Sigmoid colon (tissue), 7 donors: ENCODE measurements at places on chromosomes 6 and 20. TPM values are rescaled to one million over a fixed set of nuclear protein-coding genes. Genes with fewer than 3 reads are reported as not detected.

Gene NDRG3
- 34.2 TPM for total RNA-seq

Gene RBPJL
- not detected for total RNA-seq

Gene HDGFL1
- total RNA-seq = not detected

Gene DNAH8
- not detected for total RNA-seq

Gene MMUT
- total RNA-seq = 15.8 TPM

Gene NPEPL1
- 44.6 TPM for total RNA-seq

Gene FILIP1
- total RNA-seq = 51.5 TPM

Gene BTN3A1
- total RNA-seq = 8.9 TPM

Gene DCDC2
- not detected for total RNA-seq

Gene MTG2
- 23.9 TPM for total RNA-seq
